HTR-8/SVneo (cell line): ENCODE measurements at places on chromosomes 7 and 10.

- no peak for DNase-seq
Observed at GRCh38 chr7:28731092-28731658, 227.0 kb downstream of the TRIL start.

DNA sequence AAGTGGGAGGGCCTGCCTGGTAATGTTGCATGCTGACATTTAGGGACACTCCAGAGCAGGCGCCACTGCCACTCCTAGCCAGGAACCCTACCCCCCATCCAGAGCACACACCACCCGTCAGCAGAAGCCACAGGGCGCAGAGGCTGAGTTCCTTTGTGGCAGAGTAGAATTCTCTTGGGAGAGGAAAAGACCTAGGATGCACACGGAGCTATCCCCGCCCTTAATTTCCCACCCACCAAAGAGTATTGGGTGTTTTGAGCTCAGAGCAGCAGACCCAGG, 702 bp upstream of the INSYN2A start:
- DNase-seq = no peak

DNA sequence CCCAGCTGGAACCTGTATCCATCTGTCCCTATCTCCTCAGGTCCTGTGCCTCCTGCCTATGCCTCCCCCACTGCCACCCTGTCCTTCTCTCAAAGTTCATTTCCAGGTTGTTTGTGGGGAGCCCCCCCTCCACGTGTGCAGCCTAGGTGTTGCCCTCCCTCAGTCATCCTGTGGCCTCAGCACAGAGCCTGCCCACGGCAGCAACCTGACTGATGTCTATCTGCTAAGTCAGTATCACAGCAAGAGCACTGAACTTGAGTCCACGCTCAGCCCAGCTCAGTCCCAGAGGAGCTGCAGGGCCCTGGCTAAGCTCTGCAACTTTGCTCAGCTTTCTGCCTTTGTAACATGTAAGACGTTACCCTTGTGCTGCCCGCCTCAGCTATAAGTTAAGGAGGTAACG, 28.7 kb downstream of the FAM53B start:
- no peak for DNase-seq

DNA sequence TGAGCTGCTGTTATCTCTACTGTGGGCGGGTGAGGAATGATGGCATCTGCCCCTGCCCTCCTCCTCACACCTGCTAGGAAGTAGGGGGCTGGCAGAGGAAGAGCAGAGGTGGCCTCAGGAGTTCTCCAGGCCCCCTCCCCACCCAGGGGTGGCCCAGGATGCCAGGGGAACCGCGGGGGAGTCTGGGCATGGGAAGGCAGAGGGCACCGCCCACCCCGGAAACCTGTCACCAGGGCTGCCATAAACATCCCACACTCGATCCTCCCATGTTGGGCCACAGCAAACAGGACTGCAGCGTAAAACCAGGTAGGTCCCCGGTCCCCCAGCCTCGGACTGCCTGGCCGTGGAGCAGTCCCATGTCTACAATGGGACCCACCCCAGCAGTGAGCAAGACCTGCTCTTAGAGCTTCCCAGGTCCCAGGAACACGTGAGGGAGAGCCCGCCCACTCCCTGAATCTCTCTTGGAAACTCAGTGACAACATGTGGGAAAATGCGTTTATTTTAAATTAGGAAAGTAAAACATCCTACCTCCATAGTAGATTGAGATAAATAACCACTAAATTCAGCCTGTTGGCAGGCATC, 23.4 kb downstream of the EBF3 start:
- no peak for DNase-seq

GRCh38 chr7:7327423-7327822, 145.1 kb downstream of the C1GALT1 start:
- DNase-seq = no peak
